ENCODE measurements at places on chromosomes 5 and 9.

GRCh38 chr5:132525299-132525724 is 18.0 kb downstream of the IL5 start:
- DNase-seq = no peak

DNA sequence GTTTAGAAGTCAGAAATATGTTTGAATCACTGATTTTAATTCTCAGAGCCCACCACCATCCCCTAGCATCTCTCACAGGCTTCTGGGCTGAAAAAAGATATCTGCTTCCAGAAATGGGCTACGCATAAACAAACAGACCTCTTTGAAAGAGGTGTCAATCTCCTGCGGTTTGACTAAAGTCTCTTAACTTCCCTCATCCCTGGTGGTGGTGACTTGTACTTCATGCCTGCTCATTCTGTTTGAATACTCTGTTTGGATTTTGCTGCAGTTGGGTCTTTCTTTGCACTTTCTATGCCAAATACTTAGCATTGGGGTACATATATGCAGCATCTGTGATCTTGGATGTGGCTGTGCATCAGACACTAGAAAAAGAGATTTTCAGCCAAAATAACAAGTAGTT is 157.2 kb upstream of the ATP10B start:
- no peak for DNase-seq

DNA sequence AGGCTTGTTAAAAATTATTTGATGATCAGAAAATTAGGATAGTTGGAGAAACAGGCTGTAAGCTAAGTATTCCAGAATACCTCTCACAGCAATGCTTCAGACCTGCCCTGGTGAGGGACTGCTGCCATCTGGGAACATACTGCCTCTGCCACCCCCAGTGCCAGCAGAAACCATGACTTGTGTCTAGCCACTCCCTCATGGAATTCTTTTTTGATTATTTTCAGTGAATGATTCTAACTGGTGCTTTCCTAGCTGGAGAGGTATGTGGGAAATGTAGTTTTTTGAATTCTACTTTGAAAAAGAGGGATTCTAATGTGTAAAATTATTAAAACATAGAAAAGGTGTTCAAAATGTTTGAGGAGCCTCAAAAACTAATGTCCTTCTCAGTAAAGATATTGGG is 126.3 kb downstream of the HMHB1 start:
- no peak for DNase-seq

DNA sequence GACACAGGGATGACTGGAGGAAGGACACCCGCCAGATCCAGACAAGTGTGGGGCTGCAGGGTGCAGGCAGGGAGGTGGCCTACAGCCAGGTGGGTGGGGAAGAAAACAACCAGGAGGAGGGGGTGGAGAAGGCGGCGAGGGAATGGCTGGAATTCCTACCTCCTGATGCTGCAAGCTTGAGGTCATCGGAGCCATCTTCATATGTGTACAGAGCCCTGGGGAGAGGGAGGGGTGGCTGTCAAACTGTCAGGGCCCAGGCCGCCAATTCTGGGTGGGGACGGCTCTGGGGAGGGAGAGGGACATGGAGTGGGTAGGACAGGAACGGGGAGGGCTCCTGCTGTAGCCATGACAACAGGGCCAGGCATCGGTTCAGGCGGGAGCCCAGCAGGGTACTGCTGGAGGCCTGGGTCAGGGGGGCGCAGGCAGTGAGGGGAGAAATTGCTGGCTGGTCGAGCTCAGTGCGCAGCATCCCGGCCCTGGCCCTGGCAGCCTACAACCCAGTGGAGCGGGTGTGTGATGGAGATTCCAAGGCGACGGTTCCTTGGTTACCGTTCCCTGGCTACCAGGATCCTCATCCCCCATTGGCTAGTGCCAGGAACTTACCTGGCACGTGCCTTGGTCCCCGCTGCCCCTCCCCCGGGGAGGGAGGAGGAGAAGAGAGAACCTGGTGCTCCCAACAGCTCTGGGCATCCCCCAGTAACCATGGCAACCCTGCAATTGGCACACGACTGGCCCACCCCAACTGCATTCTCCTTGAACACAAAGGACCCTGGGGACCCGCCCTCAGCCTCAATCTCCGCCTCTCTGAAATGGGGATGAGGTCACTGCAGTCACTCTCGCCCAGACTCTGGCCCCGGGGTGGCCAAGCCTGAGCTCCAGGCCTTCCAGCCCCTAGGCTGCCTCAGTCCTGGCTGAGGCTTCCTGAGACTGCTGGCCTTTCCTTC is 4.5 kb downstream of the DBN1 start:
- DNase-seq = no peak

DNA sequence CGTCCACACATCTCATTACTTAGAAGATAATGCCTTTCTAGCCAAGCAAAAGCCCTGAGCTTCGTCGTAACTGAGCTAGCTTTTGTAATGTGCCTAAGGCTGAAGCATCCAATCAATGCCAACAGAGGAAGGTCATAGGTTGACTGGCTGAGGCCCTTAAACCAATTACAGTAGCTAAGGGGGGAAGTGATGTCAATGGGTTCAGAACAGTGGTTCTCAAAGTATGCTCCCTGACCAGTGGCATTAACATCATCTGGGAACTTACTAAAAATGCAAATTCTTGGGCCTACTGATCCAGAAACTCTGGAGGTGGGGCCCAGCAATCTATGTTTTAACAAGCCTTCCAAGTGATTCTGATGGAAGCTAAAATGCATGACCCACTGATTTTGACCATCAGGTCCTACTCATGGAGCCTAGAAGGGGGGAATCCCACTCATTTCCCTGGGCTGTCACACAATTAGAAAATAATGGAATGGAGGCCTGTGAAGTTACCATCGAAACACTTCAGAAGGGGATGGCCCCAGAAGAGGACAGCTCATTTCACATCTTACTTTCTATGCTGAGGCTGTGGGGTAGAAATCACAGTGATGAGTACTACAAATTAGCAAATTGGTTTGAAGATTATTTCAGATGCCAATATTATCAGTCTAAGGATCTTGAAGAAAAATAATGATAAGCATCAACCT is 4.8 kb upstream of the VLDLR start:
- no peak for DNase-seq
